ENCODE measurements at places on chromosomes 7 and 10.
A peak's percentile ranks its signal among the peaks of the same experiment; 100 is the strongest.

GRCh38 chr10:45495438-45496152 lies 121.6 kb downstream of the ALOX5 start:
- DNase-seq, result peak; percentile 41

- DNase-seq, result no peak
These were observed 12.6 kb downstream of the HOXA4 start for GRCh38 chr7:27117887-27118491.

DNA sequence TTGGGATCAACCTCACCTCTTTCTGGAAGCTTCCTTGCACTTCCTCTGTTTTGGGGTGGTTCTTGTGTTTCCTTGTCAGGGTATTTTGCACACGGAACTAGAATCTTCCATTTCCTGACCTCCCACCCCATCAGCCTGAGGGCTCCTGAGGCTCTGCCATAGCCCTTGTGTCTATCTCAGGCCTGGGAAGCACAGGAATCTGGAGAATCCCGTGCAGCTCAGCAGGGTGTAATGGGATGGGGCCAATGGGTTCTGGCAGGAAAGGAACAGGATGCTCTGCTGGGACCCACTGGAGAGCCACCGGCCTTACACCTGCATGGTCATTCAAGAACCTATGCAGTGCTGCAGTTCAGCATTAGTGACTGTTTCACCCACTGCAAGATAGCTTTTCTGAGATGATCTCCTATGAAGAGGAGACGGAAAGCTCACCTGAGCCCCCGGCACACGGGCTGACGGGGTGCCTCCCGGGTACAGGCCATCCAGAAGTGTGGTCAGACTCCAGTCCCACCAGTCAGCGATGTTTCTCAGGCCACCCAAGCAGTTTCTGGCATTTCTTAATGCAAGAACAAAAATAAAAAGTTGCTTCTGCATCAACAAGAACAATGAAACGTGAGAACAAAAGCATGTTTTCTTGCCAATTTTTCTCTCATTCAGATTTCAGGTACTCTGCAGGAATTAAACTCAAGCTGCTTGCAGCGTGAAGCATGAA lies 133.2 kb downstream of the PKD1L1 start:
- DNase-seq, result no peak

GRCh38 chr7:35474100-35474499 lies 220.2 kb upstream of the TBX20 start:
- no peak for DNase-seq

- DNase-seq, result no peak
These were observed 7.8 kb upstream of the RBM28 start for GRCh38 chr7:128351296-128352152.

All from hematopoietic multipotent progenitor cell treated with erythropoietin and hydrocortisone succinate and interleukin-3 and kit ligand, for 15 days (in vitro differentiated cells).